ENCODE measurements at places on chromosomes 11 and 22.

- DNase-seq = no peak
Measured at GRCh38 chr22:21923163-21923561, 29.5 kb downstream of the PPM1F start.

DNA sequence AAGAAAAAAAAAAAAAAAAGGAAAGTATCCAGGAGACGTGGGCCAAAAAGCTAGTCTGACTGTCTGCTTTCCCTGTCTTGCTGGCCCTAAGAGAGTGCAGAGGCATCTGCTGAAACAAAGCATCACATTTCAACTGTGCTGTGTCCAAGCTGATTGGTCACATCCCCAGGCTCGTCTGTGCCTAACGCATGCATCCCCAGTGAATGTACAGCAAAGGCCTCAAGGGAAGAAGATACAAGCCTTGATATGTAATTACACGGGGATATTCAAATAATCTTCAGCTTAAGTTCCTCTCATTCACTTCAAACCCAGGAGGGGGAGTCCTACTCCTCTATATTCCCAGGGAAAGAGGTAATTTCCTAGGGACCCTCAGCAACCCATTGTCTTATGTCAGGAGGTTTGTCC is 5.4 kb upstream of the SORL1 start:
- DNase-seq = peak; percentile 34

DNA sequence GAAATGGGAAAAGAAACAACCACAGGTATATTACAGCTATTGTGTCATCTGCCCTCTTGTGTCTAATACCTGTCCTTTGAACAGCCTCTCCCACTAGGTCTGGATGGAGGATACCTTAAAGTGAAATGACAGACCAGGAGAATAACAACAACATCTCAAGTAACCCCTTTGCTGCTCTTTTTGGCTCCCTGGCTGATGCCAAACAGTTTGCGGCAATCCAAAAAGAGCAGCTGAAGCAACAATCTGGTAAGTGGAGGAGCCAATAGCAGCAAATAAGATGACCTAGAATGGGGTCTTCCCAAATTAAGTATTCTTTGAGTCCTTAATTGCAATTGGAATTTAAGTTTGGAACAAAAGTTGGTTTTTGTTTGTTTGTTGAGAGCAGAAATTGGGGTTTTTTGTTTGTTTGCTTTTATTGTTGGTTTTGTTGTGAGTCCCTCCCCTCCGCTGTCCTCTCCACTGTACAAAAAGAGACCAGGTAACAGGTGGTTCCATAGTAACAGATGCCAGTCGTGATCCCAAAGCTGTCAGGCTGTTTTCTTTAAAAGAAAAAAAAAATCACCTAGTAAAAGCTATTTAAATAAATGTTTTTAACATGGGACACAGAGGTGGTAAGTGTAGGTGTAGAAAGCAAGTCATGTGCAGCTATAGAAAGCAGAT is 5.7 kb downstream of the UBE4A start:
- DNase-seq = no peak

DNA sequence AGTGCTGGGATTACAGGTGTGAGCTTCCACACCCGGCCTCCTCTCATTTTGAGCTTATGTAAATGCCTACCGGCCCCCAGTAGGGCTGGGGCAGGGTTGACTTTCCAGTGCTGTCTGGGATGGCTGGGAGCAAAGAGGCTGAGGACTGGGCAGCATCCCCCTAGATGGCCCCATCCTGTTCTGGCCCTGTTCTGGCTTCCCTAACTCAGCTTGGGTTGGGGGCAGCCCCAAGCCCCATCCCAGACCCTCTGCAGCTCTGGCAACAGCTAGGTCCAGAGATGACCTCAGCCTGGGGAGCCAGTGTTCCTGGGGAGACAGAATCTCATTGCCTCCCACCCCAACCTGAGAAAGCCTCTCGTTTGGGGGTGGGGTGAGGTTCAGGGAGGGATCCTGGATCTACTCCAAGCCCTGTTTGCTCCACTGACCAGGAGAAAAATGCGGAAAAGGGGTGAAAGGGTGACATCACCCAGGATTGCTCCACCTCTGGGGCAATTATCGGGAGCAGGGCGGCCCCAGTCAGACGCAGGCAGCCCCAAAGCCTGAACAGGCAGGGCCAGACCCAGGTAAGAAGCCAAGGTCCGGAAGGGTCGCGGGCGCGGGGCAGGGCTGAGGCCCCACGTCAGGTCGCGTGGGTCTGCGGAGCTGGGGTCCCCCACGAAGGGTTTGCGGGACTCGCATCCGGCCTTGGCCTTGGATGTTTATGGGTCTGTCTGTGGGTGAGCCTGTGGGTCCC is at the start of gene PNPLA2:
PNPLA2 (plus strand) TSS at position 519 of the 733 bp plus-strand sequence. CDS start 805 bp downstream, outside the sequence.
- no peak for DNase-seq

- no peak for DNase-seq
Measured at GRCh38 chr11:2382129-2382517, 5.0 kb downstream of the CD81 start.

DNA sequence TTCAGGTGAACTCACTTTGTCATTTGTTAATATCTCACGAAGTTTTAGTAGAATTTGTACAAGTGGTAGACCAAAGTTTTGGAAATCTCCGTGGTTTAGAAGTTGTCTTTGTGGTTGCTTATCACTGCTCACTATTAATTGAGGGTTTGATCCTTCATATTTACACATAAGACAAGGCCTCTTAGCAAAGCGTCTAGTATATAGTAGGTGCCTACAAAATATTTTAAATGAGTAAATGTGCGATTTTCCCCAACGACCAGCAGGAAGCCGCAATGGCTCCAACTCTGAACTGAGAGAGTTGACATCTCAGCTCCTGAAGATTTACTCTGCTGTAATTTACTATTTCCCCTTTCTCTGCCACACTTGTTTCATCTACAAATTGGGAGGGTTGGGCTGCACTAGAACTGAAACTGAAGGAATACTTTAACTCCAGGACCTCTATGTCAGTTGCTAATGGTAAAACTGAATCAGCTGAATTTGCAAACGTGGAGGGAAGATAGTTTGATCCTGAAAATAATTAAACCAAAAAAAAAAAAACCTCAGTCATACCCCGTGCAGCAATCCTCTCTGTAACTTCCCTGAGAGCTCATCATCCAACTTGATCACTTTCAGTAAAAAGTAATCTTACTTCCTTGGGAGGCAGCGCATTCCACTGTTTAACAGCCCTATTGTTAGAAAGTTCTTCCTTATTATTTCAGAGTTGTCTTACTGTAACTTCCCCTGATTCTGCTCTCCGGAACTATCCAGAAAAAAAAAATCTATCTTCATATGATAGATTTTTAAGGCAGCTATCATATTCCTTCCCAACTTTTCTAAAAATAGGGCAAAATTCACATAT is 1.3 kb upstream of the SBF2 start:
- no peak for DNase-seq

DNA sequence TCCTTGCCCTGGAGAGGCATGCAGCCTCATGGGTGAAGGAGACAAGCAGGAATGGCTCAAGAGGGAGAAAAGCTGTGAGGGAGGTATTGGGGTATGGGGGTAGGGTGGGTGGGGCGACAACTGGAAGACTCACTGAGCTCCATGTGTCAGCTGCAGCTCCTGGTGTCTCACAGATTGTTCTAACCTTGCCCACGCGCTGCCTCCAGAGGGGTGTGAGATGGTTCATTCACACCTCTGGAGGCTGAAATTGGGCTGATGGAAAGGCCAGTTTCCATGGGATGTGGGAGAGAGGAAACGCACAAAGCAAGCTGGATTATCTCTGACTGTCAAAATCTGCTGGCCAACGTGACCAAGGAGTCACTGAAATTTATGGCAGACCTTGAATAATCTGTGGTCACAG is 400.4 kb upstream of the NARS2 start:
- no peak for DNase-seq

DNA sequence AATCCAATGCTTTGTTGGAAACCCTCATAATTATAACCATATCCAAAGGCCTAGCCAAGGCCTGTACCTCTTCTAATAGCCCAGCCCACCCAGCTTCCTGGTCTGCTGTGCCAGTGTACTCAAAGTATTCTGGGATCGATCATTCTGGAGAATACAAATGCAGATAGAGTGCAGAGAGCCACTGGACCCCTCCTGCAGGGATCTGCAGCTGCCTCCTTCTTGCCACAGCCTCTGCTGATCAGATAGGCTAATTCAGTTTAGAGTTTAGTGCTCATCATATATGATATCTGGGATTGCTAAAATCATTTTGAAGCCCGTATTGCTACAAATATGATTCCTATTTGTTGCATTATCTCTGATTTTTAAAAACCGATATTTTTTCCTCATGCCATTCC is 17.5 kb downstream of the CASP5 start:
- no peak for DNase-seq

DNA sequence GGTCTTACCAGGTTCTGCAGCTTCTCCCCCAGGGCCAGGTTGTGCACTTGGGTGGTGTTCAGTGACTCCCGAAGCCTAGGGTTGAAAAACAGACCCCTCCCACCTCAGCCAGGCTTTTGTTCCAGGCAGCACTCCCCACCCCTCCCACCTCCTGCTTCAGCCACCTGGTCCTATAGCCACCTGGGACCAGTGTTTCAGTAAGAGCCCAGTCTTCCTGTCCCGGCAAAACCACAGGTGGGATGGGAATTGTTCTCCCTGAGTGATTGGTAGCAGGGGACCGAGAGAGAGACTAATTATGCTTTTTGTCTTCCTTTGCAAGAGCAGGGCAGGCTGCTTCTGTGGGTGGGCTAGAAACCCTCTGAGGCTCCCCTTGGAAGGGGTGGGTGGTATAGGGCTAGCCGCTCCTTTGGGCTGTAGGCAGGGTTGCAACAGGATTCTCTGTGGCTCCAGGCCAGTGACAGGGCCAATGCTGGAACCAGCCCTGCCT is 8.5 kb upstream of the NAALADL1 start:
- DNase-seq = no peak

All from fibroblast of skin of back (primary cell).